ENCODE measurements at places on chromosomes 5 and 9.

DNA sequence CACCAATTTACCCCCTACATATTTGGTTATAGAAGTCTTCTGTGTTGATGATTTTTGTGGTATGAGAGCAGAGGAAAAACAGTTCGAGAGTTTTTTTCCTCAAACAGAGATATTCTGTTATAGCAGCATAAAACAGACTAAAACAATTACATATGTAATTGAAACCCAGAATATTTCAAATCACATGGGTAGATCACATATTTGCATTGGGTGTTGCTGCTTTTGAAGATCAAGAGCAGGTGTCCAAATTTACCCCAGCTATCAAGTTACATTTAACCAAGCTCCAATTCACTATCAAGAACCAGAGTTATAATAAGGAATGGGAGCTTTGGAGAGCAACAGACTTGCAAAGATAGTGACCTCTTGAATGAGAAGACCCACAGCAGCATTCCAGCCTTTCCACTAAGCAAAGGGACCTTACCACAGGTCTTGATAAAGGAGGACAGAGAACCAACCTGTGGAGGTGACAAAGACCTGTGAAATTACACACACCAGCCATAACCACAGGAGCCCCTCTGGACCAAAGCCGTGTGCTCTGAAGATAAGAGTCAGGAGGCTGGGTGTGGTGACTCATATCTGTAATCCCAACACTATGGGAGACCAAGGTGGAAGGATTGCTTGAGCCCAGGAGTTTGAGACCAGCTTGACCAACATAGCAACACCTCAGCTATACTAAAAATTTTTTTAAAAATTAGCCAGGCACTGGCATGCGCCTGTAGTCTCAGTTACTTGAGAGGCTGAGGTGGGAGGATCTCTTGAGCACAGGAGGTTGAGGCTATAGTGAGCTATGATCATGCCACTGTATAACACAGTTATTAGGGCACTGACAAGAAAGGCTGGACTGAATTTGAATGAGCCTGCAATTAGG is 4.0 kb upstream of the CCL28 start:
- peak; percentile 66 for DNase-seq

DNA sequence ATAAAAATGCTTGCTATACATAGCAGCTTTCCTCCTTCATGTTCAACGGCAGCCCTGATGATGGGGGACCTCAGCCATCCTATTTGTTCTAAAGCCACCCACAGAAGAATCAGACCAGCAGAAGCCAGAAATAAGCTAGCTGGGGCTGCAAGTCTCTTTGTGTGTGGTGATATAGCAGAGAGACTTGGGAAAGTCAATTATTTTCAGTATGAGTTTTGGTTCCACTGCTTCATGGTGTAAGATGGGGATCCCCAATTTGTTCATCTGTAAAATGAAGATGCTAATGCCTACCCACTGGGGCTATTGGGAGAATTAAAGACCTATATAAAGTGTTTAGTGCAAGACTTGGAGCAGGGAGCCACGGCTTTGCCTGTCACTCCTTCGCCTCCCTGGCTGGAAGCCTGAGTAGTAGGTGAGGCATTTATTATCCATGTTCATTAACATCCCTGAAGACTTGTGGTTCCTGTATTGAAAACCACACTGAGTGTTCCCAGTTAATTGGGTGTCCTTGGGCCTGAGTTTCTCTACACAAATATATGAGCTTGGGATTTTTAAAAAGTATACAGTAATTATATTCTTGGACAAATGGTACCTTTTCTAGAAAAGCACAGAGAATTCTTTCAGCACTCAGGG is 210.1 kb upstream of the SLC24A2 start:
- no peak for DNase-seq

- DNase-seq = peak; percentile 44
Observed at GRCh38 chr5:140672455-140673186, 755 bp downstream of the DND1 start.

GRCh38 chr5:1563617-1564181 is 39.9 kb upstream of the LPCAT1 start:
- DNase-seq = no peak

DNA sequence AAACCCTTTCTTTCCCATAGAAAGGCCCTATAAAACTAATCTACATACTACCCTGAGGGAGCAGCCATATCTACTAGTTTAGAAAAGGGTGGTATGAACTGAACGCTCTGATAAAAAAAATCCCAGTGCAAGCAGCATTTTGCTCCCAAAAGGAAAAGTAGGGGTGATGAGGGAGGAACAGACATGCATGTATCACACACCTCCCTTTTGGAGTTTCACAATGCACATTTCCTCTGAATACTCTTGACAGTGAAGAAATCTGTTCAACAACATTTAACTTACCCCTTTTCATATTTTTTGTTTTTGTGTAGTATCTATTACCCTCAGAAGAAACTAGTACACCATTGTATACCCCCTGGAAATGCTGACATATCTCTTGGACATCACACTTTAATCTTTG is 411.4 kb downstream of the MAT2B start:
- DNase-seq = no peak

GRCh38 chr5:175671013-175671412 is 13.1 kb downstream of the HRH2 start:
- DNase-seq = no peak

- DNase-seq = no peak
Observed at GRCh38 chr5:20229303-20230005, 241.5 kb upstream of the CDH18 start.

- no peak for DNase-seq
Observed at GRCh38 chr5:177226860-177227259, 76.7 kb downstream of the RAB24 start.

GRCh38 chr5:15103130-15103529 is 231.6 kb upstream of the ANKH start:
- DNase-seq = no peak

DNA sequence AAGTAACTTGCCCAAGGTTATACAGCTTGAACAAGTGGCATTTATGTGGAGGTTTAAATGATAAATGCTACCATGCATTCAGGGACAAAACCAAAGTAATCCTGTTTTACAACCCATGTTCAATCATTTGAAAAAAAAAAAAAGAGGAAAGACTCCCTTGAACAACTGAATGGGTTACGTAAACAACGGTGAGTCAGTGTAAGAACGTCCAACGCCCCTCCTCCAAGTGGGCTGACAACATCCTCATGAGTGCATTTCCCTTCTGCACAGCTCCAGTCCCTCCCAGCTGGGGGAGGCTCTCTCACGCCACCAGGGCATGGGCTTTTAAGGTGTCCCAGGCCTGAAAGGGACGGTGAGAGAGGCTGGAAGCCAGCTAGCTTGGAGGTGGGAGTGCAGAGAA is 90.0 kb downstream of the PRRT1B start:
- peak; percentile 81 for DNase-seq

- peak; percentile 7 for DNase-seq
Observed at GRCh38 chr5:148790545-148791333, 35.7 kb upstream of the ADRB2 start.

DNA sequence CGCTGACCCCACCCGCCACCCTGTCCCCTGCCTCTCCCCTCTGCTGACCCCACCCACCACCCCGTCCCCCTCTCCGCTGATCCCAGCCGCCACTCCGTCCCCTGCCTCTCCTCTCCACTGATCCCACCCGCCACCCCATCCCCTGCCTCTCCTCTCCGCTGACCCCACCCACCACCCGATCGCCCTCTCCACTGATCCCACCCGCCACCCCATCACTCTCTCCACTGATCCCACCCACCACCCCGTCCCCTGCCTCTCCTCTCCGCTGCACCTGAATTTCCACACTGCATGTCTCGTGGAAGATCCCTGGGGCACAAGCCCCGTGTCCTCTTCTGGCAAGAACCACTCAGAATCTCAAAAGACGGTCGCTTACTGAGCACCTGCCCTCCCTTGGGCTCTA is 53.4 kb upstream of the OLFM1 start:
- no peak for DNase-seq

- DNase-seq = peak; percentile 92
Observed at GRCh38 chr9:112119225-112120029, 55.7 kb downstream of the SUSD1 start.

- DNase-seq = no peak
Observed at GRCh38 chr5:2629045-2629444, 122.4 kb downstream of the IRX2 start.

DNA sequence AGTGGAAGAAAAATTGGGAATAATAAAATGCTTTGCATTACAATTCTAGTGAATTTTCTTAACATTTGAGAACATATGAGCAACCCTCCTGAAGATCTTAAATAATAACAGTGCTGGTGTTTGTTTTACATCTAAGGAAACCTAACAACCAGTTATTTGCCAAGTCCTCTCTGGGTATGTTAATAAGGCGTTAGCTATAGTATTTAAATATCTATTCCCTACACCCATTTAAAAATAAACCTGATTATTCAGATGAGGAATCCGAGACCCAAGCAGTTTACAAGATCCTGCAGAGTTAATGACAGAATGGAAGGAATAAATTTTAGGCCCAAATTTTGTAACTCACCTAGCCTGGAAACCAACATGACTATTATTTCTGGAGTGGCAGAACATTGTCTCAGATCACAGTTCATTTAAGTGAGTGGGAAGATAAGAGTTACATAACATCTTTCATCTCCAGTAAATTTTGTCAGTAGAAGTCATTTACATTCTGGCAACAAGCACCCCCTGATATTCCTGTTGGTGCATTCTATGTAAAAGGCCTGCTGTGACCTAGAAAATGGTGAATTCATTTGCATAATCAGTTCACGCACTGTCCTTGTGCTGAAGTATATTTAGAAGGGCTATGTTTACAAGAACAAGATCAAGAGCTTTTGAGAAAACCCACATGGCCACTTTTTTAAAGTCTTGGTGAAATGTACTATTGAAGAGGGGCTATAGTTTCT is 148.2 kb downstream of the COX7C start:
- no peak for DNase-seq

GRCh38 chr5:19424506-19424905 is 563.5 kb downstream of the CDH18 start:
- DNase-seq = no peak

DNA sequence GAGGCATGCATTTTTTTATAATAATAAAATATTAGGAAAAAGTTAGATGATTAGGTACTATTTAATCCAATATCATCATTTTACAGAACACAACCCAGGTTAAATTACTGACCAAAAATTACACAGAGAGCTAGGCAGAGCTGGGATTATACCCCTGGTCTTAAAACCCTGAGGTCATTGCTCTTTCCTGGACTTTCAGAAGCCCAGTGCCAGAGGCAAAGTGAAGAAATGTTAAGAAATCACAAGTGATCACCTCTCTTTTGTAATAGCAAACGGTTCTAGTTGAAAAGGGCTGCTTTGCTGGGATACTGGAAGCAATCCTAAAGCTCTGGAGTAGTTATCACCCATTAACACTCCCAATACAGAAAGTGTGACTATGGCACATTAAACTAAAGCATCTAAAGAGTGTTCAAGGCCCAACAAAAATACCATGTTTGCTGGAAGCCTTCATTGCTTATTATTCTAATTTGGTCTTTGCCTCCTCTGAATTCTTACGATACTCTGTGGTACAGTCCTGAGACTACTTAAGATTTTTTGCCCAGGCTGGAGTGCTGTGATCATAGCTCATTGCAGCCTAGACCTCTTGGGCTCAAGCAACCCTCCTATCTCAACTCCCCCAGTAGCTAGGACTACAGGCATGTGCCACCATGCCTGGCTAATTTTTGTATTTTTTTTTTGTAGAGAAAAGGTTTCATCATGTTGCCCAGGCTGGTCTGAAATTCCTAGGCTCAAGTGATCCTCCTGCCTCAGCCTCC is 575.9 kb downstream of the RAB3C start:
- no peak for DNase-seq

DNA sequence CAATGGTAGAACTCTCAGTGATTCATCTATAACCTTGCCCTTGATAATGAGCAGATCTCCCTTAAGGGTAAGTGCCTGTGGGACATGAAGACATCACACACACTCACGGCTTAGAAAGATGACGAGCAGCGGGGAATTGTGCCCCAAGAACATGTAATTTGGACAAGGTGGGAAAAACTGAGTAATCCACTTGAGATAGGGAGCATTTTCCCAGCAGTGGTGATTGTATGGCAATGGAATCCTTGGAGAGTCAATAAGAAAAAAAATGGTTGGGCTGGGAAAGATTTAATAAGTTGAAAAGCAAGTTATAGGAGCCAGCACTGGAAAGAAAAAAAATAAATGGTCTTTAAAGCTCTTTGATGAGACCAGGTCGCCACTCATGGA is 193.1 kb downstream of the GLIS3 start:
- no peak for DNase-seq

- peak; percentile 64 for DNase-seq
Observed at GRCh38 chr5:113268232-113268631, 166.6 kb downstream of the TSSK1B start.

GRCh38 chr9:136052472-136052880 is 42.6 kb downstream of the NACC2 start:
- DNase-seq = no peak
